SJSA1 (cell line): ENCODE measurements at places on chromosomes 16 and 17. TPM values are rescaled to one million over a fixed set of nuclear protein-coding genes. Genes with fewer than 3 reads are reported as not detected.

Gene TMC8
- total RNA-seq = not detected in 2 replicates

Gene DNAI2
- total RNA-seq = not detected in 2 replicates

Gene SLC5A11
- total RNA-seq = 0.16 TPM in 1 of 2 replicates, not detected in the other

- H3K4me3 ChIP-seq = peak within 1 kb of the TSS; percentile 9
- no peaks in the 10 kb centered on the region for H3K36me3 ChIP-seq
- no peaks in the 10 kb centered on the region for H3K27me3 ChIP-seq
- H3K4me1 ChIP-seq = peaks cover 19% of the 10 kb centered on the region
- H3K27ac ChIP-seq = no peak within 1 kb of the TSS
These were observed at the start of gene CX3CL1 for GRCh38 chr16:57372372-57373116. Gene CX3CL1 (plus strand): TSS chr16:57372490. CDS start chr16:57372569, 79 bp downstream.

GRCh38 chr17:69547947-69548346 lies 133.4 kb downstream of the MAP2K6 start:
- no peak overlapping the region for H3K4me3 ChIP-seq
- no peaks in the 10 kb centered on the region for H3K4me1 ChIP-seq
- H3K27me3 ChIP-seq = no peaks in the 10 kb centered on the region
- no peak for DNase-seq
- H3K27ac ChIP-seq = no peak overlapping the region

GRCh38 chr16:54290833-54291655 lies 4.5 kb upstream of the IRX3 start:
- peaks cover 8% of the 10 kb centered on the region for H3K4me1 ChIP-seq
- DNase-seq = no peak
- H3K36me3 ChIP-seq = no peaks in the 10 kb centered on the region
- no peak overlapping the region for H3K4me3 ChIP-seq
- H3K27ac ChIP-seq = no peak overlapping the region

DNA sequence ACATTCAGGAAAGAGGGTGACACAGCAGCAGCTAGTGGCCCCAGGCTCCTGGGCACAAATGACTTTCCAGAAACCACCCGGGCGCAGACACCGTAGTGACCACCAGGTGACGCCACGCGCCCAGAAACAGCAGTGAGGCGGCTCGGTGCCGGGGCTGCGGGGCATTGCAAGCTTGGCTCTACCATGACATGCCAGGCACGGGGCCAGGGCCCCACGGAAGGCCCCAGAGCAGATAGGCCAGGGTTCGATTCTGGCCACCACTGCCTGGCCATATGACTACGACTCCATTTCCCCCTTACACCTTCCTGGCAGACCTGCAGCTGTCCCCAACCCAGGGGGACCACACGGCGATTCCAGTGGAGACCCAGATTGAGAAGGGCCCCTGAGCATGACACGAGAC lies 6.7 kb downstream of the RHBDF1 start:
- peak; percentile 84 for DNase-seq
- H3K36me3 ChIP-seq = peaks cover 58% of the 10 kb centered on the region
- H3K27ac ChIP-seq = no peak overlapping the region

DNA sequence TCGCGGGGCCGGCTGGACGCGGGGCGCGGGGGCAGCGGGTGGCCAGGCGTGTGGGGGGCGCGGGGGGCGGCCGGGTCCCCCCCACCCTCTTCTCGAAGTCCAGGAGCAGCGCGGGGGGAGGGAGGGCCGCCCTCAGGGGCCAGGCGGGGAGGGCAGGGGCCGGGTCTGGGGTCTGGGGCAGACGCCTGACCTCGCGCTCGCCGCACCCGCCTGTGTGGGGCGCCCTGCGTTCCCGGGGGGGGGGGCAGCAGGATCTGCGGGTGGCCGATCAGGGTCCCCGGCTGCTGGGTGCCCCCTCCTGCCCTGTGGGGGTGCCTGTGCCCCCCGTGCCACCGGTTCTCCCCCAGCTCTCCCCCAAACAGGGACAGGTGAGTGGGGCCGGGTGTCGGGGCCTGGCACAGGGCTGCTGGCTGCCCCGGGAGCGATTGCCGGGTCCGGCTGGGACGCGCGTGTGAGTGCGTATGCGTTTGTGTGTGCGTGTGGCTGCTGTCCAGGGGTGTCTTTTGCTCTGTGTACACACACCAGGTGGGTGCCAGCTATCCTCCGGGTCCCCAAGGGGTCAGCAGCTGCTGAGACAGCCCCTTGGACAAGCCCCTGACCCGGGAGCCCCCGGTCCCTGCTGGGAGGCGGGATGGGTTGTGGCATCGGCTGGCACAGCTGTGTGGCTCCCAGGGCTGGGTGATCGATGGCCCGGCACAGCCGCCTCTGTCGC lies 663 bp downstream of the PRR35 start:
- H3K36me3 ChIP-seq = no peaks in the 10 kb centered on the region
- H3K4me1 ChIP-seq = no peaks in the 10 kb centered on the region
- no peak overlapping the region for H3K4me3 ChIP-seq
- DNase-seq = no peak

- H3K27me3 ChIP-seq = no peaks in the 10 kb centered on the region
- H3K27ac ChIP-seq = no peak overlapping the region
- H3K36me3 ChIP-seq = no peaks in the 10 kb centered on the region
- DNase-seq = no peak
These were observed 9.1 kb upstream of the PHF12 start for GRCh38 chr17:28960256-28961061.

DNA sequence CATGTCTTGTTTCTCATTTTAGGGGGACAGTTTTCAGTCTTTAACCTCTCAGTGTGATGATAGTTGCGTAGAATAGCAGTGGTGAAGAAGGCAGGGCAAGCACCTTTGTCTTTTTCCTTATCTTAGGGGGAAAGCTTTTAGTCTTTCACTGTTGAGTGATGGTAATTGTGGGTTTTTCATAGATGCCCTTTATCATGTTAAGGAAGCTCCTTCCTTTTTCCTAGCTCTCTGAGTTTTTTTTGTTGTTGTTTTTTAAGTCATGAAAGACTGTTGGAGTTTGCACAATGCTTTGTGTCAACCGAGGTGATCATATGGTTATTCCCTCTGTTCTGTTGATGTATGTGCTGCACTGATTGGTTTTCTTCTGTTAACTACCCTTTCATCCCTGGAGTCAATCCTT lies 15.7 kb downstream of the NOL11 start:
- H3K27me3 ChIP-seq = no peaks in the 10 kb centered on the region
- H3K36me3 ChIP-seq = peaks cover 95% of the 10 kb centered on the region
- no peak for DNase-seq
- H3K4me3 ChIP-seq = no peak overlapping the region

GRCh38 chr16:20849589-20850390 lies 43.5 kb downstream of the REXO5 start:
- peaks cover 71% of the 10 kb centered on the region for H3K36me3 ChIP-seq
- DNase-seq = peak; percentile 71
- no peak overlapping the region for H3K27ac ChIP-seq
- no peak overlapping the region for H3K4me3 ChIP-seq

GRCh38 chr17:74130276-74130675 lies 73.2 kb upstream of the RPL38 start:
- peaks cover 15% of the 10 kb centered on the region for H3K27me3 ChIP-seq
- H3K4me1 ChIP-seq = no peaks in the 10 kb centered on the region
- no peak overlapping the region for H3K27ac ChIP-seq
- no peak overlapping the region for H3K4me3 ChIP-seq
- H3K36me3 ChIP-seq = no peaks in the 10 kb centered on the region

DNA sequence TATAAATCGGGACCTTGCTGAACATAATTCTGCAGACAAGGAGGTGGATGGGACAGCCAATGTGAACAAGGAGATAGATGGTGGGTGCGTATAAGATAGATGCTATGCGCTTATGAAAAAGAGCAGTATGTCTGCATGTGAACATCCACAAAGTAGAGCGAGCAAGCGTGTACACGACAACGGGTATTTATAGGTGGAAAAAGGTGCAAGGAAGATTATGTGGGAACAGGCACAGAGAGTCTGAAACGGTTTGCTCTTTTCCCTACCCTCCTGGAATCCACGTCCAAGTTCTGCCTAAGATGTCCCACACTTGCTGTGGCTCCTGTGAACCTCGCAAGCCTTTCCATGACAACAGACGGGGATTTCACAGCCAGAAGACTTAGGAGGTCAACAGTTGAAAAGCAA lies 43.0 kb downstream of the SNX11 start:
- H3K36me3 ChIP-seq = no peaks in the 10 kb centered on the region
- H3K27me3 ChIP-seq = peaks cover 65% of the 10 kb centered on the region

DNA sequence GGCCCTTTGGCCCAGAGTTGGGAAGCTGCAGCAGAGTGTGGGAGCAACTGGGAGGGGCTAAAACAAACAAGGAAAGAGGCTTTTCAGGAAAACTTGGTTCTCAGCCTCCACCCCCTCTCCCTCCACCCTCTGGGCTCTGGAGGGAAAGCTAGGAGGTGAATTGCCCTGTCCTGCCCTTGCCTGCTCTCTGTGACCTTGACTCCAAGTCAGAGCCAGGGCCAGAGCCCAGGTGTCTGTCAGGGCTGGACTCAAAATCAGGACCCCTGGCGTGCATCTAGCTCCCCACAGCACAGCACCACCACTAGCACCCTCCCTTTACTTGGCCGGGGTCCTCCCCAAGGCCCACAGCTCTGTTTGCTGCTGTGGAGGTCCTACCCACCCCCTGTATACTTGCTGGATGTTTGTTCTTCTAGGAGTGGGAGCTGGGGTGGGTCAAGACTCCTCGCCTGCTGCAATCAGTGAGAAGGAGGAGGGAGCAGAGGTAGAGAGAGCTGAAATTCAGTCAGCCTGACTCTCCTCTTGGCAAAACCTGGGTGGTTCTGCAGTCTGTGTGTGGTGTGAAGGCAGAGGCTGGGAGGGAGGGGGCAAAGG lies 2.8 kb upstream of the NR1D1 start:
- no peak overlapping the region for H3K4me3 ChIP-seq
- H3K4me1 ChIP-seq = peaks cover 35% of the 10 kb centered on the region
- H3K36me3 ChIP-seq = peaks cover 6% of the 10 kb centered on the region
- no peak overlapping the region for H3K27ac ChIP-seq
- no peaks in the 10 kb centered on the region for H3K27me3 ChIP-seq
- DNase-seq = no peak

DNA sequence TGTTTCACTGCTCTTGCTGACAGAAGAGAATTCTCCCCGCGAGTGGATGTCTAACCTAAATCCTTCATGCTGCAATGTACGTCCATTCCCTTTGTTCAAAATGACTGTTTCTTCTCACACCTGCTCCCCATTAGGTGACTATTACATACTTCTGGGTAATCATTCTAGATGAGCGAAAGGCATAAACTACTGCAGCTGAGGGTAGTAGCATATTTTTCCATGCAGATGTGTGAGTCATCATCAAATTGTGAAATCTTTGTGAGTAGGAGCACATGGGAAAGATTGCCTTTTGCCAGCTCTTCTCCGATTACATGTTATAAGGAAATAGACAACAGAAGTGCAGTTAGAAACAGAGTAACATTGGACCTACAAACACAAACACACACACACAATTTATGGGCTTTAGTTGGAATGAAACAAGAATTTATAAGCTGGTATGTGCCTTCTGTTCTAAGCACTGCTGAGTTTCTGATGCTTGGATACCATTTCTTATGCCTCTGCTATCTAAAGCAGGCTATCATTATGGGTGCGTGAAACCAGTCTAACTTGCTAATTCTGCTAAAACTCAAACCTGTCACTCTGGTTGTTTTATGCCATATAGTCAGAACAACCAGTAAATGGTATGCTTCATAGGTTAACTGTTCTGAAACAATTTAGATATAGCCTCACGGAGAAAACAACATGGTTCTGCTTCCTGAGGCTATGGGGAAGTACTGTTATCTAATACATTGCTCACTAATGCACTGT lies 346.9 kb upstream of the PSMD7 start:
- DNase-seq = no peak
- H3K4me1 ChIP-seq = no peaks in the 10 kb centered on the region
- no peak overlapping the region for H3K27ac ChIP-seq
- H3K4me3 ChIP-seq = no peak overlapping the region
- H3K36me3 ChIP-seq = no peaks in the 10 kb centered on the region
- no peaks in the 10 kb centered on the region for H3K27me3 ChIP-seq

DNA sequence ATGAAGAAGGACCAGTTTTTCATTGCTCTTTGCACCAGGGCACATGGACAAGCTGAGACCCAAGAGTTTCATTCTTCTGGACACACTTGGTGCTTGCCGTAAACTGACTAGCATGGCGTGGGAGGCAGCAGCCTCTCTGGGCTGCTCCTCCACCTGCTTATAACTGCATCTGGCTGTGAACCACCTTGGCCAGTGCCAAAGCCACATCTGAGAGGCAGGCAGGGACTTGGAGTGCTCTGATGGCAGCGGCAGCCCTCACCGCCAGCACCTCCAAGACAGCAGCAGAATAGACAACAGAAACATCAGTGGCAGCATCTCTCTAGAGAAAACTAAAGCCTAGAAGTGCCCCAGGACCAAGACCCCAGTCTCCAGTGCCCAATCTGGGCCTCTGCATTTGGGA lies 4.7 kb downstream of the KRT37 start:
- H3K4me3 ChIP-seq = no peak overlapping the region
- no peak overlapping the region for H3K27ac ChIP-seq
- no peaks in the 10 kb centered on the region for H3K36me3 ChIP-seq
- no peak for DNase-seq

DNA sequence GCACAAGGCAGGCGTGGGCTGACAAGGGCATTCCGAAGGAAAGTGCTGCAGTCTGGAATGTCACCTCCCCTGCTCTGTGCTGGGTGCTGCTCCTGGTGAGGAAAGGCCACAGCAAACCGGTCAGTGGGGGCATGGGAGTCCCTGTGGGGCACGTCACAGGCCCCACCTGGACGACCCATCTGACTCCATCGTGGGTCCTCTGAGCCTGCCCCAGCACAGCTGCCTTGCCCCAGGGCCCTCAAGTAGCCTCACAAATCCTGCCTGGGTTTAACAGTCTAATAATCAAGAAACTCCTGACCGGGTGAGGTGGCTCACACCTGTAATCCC lies 2.8 kb upstream of the MYO15B start:
- peaks cover 7% of the 10 kb centered on the region for H3K36me3 ChIP-seq
- DNase-seq = no peak
- no peak overlapping the region for H3K27ac ChIP-seq
- peaks cover 16% of the 10 kb centered on the region for H3K4me1 ChIP-seq

DNA sequence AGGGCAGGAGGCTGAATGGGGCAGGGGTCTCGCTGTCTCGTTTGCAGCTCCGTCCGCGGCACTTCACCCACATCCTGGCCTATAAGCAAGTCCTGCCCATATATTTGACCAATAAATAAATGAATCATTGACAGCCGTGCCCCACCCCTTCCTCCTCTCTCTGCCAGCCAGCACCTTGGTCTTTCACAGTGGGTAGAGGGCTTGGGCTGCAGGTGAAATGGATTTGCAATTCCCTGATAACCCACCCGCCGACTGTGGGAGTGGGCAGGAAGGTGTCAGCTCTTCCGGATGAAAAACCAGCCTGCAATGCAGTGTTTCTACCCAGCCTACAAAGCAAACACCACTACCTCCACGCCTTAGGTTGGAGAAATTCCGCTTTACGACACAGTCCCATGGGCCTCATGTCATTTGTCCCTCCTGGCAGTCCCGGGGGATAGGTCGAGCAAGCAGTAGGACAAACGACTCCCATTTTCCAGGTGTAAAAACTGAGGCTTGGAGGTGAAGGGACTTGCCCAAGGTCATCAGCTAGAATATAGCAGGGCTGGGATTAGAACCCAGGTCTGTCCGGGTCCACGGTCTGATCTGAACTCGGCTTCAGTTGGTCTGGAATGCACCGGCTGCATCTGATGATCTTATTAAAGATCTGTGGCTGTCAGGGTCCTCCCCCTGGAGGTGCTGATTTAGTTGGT lies 79.0 kb downstream of the ABCC1 start:
- H3K4me3 ChIP-seq = no peak overlapping the region
- peaks cover 20% of the 10 kb centered on the region for H3K4me1 ChIP-seq
- peaks cover 32% of the 10 kb centered on the region for H3K36me3 ChIP-seq
- no peak overlapping the region for H3K27ac ChIP-seq
- no peaks in the 10 kb centered on the region for H3K27me3 ChIP-seq
